ENCODE measurements at places on chromosomes 5 and 9.

DNA sequence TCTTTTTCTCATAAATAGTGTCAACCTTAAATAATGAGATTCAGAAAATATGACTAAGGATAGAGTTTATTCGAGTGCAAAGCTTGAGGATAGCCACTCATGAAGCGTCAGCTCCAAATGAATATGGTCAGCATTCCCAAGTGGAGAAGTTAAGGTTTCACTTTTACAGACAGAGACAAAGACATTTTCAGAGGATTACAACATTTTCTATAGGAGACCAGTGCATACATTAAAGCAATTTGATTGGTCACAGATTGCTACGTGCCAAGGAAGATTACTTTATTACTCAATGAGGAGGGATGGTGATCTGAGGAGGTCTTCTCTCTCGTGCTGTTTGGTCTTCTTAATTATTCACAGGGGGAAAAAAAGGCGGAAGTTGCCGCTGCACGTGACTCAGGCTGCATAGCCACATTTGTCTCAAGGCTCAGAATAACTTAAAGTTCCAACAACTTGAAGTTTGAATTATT lies 60.1 kb upstream of the SPATA31C2 start:
- DNase-seq, result no peak

DNA sequence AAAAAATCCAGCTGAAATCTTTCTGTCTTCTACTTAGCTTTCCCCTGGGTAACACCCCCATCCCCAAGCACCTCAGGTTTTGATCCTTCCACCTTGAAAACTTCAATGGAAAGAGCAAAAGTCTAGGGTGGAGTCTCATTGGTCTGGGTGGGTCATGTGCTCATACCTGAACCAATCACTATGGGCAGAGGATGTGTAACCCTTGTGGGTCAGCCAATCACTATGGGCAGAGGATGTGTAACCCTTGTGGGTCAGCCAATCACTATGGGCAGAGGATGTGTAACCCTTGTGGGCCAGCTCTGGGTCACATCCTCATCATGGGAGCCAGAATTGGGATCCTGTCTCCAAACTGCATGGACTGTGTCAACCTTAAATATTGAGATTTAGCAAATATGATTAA lies 18.5 kb downstream of the NAIF1 start:
- no peak for DNase-seq

- no peak for DNase-seq
Observed at GRCh38 chr5:135567661-135568060, 11.1 kb downstream of the CXCL14 start.

DNA sequence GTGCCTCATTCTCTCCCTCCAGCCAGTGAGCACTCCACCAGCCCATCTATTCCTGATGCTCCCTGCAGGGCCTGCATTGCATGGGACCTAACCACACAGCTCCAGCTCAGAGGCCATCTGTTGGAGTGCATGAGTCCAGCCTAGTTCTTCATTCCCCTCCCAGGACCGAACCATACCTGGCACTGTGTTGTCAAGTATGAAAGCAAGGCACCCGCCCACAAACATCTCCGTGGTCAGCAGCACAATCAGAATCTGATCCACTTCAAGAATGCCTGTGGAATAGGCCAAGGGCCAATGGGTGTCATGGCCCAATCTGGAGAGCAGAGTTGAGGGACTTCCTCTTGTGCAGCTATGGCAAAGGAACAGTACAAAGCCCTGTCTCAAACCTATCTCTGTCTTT lies 5.9 kb downstream of the SLC23A1 start:
- no peak for DNase-seq

GRCh38 chr5:137385064-137385463 lies 114.1 kb downstream of the SPOCK1 start:
- DNase-seq, result no peak

DNA sequence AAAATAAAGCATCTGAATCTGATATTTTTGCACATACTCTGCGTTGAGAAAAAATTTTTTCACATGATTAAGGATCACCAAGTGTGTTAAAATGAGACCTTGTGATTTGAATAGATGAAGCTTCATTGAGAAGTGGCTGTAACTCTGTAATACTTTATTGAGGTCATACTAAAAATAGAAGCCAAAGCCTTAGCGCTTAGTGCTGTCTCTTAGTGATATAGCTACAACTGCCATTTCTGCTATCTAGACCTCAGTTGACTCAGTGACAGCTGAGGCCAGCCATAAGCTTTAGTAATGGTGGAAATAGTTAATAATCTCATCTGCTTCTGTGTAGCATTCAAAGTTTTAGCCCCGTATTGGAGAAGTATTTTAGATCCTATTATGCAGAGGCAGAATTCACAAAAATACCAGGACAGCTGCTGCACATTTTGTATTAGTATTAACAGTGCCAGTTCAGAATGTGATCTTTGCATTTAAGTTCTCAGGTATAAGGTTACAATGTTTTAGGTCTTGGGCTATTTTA lies 107.4 kb upstream of the SGCD start:
- DNase-seq, result no peak

GRCh38 chr5:40165789-40166728 lies 513.7 kb upstream of the PTGER4 start:
- DNase-seq, result no peak

GRCh38 chr5:108260117-108260857 lies 121.6 kb downstream of the FBXL17 start:
- DNase-seq, result peak; percentile 55

DNA sequence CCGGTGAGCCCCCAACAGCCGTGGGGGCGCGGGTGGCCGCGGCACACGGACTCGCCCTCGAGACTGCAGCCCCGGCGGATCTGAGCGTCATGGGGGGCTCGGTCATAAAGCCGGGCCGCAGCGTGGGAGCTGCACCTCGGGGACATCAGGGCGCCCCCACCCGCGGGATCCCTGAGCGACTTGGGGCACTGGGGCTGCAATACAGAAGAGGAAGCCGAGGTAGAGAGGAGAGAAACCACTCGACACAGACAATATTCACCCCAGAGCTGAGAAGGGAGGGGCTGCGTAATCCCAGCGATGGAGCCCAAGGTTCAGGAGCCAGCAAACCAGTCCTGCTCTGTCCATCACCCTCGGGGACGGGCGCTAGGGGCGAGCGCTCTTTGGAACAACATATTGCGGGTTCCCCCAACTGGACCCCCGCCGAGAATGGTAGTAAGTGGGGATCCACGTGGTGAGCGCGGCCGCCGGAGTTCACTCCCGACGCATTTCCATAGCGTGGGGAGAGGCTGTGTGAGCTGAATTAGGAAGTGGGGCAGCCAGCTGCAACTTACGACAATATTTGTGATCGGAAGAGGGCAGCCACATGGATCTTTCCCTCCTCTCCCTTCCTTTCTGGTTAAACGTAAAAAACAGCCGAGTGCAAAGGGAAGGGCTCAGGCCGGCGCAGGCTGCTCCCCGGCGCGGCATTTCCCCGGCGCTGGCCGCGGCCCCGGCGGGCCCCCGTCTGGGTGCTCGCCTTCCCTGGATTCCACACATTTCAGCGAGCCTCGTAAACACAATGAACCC lies 9.9 kb downstream of the PTCH1 start:
- no peak for DNase-seq

GRCh38 chr5:88555674-88556073 lies 287.0 kb upstream of the TMEM161B start:
- no peak for DNase-seq

DNA sequence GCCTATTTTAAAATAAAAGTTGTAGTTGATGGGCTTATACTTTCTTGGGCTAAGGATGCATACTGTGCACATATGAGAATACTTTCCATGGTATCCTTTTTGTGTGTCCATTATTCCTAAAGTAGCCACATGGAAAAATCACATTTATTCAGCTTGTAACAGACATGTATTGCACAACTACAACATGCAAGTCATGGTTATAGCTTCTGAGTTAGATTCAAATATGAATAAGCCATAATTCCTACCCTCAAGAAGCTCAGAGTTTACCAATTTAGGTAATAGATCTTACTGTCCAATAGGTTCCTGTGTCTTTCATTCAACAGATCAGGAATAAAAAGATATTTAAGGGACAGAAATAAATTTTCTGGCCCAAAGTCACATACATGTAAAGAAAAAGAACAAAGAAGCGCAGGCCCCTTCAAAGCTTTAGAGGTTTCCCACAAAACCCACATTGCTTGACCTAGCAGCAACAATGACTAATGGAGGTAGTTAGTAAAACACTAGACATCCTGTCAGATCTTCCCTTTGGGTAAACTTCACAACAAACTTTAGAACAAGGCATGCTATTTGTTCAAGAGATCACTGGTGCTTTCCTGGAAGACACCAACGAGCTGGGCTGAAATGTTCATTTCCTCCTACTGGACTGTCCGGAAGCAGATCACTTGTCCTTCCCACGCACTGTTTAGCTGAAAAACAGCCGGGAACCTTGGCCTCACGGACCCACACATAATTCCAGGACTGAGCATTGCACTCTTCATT lies 78.4 kb upstream of the ITGA1 start:
- DNase-seq, result no peak

GRCh38 chr5:111562561-111562960 lies 50.2 kb upstream of the STARD4 start:
- no peak for DNase-seq
